ENCODE measurements at places on chromosomes 3 and 15.
A peak's percentile ranks its signal among the peaks of the same experiment; 100 is the strongest.

GRCh38 chr3:183285318-183285717 is 32.3 kb downstream of the B3GNT5 start:
- no peak for DNase-seq

- no peak for DNase-seq
These were observed 188.1 kb upstream of the CBLB start for GRCh38 chr3:106056931-106057330.

DNA sequence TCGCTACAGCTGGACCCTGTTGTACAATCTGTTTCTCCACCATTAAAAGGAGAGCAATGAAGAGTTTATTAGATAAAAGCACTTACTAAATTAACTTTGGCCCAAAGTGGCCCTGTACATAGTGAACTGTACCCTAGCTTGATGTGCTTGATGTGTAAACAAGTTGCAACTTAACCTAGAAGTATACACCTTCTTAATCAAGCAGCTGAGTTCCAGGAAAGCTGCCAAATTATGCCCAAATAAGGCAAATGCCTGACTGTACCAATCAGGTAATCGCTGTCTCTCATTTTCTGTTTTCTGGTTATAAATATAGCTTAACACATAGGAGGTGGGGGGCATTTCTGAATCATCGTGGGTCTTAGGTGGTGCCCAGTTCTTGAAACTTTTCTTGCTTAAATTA is 704.8 kb upstream of the CBLB start:
- DNase-seq, result no peak

DNA sequence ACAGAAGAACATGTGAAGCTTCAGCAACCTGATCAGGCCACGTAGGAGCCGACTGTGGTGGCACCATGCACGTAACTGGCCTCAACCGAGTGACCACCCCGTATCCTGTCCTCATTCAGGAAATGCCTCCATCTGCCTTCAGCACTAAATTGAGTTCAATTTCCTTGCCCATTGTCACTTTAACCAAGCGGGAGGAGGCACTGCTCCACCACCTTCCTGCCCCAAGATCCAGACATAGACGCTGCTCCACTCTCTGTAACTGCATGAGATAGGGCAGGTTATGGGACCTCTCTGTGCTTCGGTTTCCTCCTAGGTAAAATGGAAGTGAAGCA is 80.1 kb upstream of the POMGNT2 start:
- DNase-seq, result no peak

- DNase-seq, result no peak
These were observed 923.6 kb downstream of the TUSC7 start for GRCh38 chr3:117633207-117633606.

- no peak for DNase-seq
These were observed 52.7 kb downstream of the ROPN1B start for GRCh38 chr3:126021702-126022101.

DNA sequence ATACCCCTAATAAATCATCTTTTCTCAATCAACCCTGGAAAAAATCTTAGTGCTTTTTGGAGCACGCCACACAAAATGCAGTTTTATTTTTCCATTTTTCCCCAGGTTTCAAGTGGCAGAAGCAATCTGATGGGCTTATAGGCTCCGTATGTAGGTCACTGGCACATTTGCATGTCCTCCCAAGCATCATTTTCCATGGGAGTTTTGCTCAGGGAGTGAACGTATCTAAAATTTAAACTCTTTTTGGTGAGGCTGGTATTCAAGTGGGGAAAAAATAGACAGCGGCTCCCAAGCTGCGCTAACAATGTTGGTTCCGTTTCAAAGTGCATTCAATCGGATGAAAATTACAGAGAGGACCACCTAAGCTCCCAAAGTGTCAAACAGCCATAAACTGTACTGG is 233.4 kb downstream of the MEX3B start:
- no peak for DNase-seq

- DNase-seq, result no peak
These were observed 80.6 kb downstream of the PGPEP1L start for GRCh38 chr15:98927022-98927421.

DNA sequence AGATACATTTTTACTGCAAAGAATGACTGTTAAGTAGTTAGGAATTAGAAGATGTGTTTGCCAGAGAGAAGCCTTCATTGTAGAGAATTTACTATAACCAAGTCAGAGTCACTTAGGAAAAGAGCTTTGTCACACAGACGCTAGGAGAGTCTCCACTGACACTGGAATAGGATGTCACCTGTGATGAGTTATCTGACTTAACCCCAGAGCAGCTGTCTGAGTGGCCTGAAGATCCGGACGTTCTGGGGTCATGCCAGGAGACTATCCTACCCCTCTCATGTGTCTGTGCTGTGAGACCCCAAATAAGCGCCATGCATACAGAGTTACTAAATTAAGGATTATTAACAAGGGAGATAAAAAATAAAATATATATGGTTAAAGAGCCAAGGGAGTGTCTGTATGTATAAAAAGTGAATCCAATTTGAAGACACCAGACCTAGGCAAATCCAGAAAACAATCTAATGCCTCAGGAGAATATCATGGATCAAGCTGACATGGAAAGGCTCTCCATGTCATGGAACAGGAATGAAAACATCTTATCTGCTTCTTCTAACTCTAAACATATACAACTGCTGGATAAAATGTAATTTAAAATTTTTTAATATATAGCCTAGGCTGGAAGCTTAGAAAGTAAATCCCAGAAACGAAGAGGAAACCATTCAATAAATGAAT is 43.5 kb downstream of the ITGB5 start:
- DNase-seq, result no peak

DNA sequence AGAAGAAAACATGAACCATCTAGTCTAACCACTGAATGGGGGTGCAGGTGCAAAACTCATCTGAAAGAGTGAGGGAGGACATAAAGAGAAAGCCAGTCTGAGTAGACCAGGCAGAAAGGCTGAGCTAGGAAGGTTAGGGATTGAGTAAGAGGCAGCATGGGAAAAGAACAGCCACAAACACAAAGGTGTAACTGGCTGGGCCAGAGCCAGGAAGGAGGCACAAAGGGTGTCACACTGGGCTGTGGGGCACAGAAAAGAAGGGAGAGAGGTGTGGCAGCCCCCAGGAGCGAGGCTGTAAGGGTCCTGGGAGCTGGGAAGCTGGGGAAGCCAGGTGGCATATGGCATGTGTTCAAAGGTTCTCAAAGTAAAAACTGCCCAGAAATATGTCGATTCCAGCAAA is 18.7 kb downstream of the IGSF11 start:
- no peak for DNase-seq

- DNase-seq, result no peak
These were observed 91.6 kb downstream of the PPARG start for GRCh38 chr3:12380461-12380860.

GRCh38 chr15:70210528-70210927 is 112.8 kb upstream of the TLE3 start:
- DNase-seq, result no peak

DNA sequence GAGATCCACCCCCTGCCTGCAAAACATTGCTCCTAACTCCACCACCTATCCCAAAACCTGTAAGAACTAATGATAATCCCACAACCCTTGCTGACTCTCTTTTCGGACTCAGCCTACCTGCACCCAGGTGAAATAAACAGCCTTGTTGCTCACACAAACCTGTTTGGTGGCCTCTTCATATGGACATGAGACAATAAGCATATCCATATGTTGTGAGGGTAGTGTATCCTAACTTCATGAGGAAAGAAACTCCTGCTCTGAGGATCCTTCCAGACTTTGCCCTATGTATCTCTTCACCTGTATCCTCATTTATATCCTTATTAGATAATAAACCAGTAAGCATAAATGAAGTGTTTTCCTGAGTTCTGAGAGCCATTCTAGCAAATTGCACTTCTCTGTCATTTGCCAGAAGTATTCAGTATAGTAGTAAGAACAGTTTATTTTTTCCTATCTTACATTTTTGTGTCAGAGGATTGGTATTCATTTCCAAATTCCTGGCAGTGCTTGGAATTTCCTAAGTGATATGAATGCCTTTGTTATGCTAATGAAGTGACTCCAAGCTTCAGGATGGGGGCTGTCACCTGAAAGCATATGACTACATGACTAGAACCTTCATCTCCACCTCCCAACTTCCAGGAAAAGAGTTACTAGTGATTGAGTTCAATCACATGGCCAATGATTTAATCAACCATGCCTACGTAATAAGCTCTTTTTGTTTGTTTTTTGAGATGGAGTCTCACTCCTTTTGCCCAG is 30.2 kb downstream of the TTBK2 start:
- no peak for DNase-seq

DNA sequence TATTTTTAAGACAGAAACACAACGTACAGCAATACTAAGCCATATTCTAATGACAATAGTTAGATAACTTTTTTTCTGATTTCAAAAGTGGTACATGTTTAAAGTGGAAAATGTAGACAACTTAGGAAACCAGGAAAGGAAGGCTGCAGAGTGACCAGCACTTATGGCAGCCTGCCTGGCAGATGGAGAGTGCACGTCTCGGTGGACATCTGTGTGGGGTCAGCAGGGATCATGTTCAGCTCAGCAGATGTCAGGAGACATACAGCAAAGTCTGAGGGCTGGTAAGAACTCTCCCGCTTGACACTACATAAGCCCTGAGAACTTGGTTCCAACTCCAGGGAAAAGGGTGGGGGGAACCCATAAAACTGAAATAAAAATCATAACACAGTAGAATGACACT is 128.6 kb upstream of the ADPGK start:
- no peak for DNase-seq

- no peak for DNase-seq
These were observed 173.6 kb downstream of the KLHL25 start for GRCh38 chr15:85621094-85621493.

- no peak for DNase-seq
These were observed 75.4 kb downstream of the PPM1L start for GRCh38 chr3:160831401-160831800.

- no peak for DNase-seq
These were observed 31.1 kb downstream of the CYP11A1 start for GRCh38 chr15:74336061-74337005.

DNA sequence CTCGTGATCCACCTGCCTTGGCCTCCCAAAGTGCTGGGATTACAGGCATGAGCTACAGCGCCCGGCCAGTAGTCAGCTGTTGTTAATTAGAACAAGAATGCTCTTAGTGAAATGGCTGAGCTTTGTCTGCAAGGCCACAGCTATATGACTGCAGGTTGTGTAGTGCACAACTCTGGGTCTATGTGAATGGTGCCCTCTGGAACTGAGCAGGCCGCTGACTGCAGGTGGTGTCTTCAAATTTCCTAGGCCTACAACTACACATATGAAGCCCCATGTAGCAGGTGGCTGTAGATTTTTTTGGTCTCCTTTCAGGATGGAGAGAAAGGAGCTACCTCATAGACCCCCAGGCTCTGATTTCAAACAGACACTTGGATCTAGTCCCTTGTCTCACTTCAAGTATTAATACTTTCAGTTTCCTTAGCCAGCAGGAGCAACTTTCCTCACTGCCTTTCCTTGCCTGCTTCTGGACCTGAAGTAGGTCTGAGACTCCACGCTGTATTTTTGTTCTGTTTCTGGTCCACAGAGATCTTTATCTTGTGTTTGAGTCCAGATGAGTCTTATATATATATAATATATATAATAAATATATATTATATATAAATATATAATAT is 86.9 kb downstream of the C3orf80 start:
- no peak for DNase-seq

GRCh38 chr15:70196372-70197316 is 98.9 kb upstream of the TLE3 start:
- DNase-seq, result peak; percentile 71

DNA sequence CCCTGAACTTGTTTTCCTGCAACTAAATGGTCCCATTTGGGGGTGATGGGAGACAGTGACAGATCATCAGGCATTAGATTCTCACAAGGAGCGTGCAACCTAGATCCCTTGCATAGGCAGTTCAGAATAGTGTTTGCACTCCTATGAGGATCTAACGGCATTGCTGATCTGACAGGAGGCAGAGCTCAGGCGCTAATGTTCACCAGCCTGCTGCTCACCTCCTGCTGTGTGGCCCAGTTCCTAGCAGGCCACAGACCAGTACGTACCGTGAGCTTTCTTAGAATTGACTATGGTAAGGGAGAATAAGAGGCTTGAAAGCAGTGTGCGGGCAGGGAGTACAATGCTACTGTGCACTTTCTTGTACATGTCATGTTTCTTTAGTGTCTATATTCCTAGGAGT is 17.6 kb upstream of the PLA2G4E start:
- no peak for DNase-seq

- DNase-seq, result peak; percentile 81
These were observed 17.2 kb downstream of the MYL3 start for GRCh38 chr3:46845860-46846623.

- no peak for DNase-seq
These were observed 166.7 kb downstream of the FAM43A start for GRCh38 chr3:194852345-194852744.

DNA sequence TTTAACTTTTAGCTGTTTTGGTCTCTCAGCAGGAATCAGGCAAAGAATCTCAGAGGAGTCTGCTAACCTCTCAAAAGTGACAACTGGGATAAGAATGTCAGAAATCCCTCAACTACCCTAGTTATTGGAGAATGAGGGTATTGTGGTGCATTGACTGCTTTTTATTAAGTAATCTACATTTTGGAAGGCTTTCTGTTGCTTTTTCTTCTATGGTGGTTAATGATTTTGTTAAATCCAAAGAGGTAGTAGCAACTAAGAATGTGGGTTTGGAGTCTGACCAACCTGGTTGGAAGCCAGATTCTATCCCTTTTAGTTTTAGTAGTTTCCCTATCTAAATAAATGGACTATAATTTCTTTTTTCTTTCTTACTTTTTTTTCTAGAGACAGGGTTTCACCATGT is 94.7 kb upstream of the RNF7 start:
- DNase-seq, result no peak

DNA sequence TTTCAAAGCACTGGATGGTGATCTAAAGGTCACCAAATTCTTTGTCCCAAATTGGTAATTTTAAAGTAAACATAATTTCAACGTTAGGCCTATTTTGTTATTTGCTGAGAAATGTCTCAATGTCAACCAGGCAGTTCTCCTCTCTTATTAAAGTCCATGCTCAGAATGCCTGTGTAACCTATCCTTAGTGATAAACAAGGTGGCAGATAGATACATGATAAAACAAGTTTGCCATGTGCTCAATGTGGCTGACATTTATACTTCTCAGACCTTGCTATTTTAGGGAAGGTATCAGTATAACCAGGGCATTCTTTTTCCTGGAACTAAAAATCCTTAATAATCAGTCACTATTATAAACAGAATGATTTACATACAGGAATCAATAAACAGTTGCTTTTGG is 8.5 kb downstream of the MBNL1 start:
- DNase-seq, result no peak

GRCh38 chr3:195035345-195036202 is 235.4 kb downstream of the XXYLT1 start:
- no peak for DNase-seq

GRCh38 chr3:196813903-196814302 is 53.8 kb upstream of the SENP5 start:
- no peak for DNase-seq
